Stimulated activated CD8-positive, alpha-beta memory T cell treated with anti-CD3 and anti-CD28 coated beads, Interleukin-4, amount 100 ng/mL, for 4 hours (primary cell): ENCODE measurements at places on chromosomes 5 and 9.

DNA sequence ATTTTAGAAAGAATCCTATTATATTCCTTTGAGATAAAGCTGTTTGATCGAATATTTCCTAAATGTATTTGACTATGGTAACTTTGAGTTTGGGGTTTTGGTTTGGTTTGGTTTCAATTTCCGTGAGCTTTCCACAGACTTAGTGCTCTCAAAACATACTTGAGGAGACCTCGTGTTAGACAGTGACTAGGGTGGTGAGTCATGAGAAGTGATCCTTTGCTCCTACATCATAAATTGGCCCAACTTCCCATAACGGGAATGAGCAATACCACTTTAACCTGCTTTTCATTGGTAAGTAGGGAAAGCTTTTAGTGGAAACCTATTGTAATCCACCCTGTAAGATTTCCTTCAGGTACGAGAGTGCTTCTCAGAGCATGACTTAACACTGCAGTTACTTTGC lies 3.8 kb upstream of the RASEF start:
- no peak for DNase-seq

GRCh38 chr5:22842574-22842973 lies 10.6 kb downstream of the CDH12 start:
- no peak for DNase-seq

- DNase-seq, result no peak
Measured at GRCh38 chr5:54087436-54087835, 222.9 kb downstream of the ARL15 start.

DNA sequence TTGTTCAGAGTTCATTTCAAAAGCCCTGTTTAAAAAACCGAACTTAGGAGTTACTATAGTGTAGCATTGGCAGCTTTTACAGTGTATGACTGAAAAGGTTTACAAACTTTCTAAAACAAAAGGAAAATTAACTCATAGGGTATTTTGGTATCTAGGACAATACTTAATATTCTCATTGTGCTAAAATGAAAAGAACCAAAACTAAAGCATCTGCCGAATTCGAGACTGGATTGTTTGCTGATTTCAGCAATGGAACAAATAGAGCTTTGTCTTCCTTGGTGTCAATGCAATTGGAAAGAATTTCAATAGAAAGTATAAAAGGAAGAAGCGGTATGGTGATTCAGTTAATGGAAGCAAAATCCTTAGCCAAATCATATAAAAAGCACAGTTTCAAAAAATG lies 254.1 kb downstream of the SLF1 start:
- no peak for DNase-seq

GRCh38 chr5:52895075-52895474 lies 94.1 kb upstream of the ITGA2 start:
- DNase-seq, result no peak

DNA sequence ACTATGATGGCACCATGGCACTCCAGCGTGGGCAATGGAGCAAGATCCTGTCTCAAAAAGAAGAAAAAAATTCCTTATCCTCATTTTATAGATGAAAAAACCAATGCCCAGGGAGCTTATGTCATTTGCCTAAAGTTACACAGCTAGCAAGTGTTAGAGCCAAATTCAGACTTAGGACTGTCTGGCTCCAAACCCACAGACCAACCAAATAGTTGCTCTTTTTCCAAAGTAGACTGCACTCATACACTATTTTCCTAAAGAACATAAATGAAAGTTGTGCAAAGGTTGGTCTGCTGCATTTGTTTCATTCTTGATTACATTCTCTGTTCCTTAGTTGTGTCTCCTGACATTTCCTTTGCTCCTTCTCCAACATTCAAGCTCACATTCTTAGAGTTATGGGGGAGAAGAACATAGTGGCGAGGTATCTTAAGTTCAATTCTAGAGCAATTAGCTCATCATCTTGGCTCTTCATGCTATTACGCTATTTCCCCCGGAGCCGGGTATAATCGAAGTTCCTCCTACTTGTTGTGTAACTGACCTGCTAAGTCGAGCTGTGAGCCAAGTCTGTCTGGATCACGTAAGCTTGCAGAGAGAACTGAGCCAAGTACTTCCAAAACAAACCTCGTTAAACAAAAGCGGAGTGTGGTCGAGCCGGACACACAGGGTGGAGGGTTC lies 138.3 kb downstream of the RFK start:
- no peak for DNase-seq

DNA sequence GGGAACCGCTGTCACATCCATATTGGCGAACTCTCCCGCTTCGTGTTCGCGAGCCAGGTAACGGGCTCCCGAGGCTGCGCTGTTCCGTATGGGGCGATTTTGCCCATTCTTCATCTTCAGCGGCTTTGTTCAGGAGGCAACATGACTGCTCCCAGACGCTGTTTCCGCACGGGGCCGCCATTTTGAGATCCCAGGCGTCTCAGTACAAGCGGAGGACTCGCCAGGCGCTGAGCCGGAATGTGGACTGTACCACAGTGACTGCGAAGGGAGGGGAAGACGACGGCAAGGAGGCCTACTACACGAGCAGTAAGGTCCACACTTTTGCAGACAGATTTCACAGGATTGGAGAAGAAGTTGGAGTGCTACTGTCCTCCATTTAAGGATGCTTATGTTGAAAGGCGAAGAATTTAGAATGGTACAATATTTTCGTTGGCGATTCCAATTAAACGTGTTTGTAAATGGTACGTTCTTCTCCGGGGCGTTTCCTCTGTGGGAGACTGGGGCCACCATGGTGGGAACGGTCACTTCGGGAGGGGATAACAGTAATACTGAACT lies 41.6 kb upstream of the ZNF300 start:
- no peak for DNase-seq

DNA sequence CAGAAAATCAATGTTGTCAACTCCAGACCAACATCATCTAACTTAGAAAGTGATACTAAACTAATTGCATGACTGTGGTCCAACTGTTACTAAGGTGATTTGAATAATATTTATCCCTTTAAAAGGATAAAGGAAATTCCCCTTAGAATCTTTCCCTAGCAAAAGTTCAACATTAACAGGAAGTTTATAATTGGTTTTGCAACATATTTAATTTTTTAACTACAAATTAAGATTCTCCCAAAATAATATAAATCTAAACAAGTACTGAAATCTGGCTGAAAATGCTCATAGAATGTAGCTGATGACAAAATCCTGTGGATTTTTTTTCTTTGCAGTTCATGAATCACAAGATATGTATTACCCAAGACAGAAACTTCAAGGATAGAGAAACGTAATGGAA lies 151.4 kb downstream of the LPAR1 start:
- no peak for DNase-seq

- no peak for DNase-seq
Measured at GRCh38 chr5:84378420-84378819, 6.3 kb downstream of the EDIL3 start.

GRCh38 chr5:113531481-113532159 lies 18.1 kb downstream of the YTHDC2 start:
- DNase-seq, result no peak

DNA sequence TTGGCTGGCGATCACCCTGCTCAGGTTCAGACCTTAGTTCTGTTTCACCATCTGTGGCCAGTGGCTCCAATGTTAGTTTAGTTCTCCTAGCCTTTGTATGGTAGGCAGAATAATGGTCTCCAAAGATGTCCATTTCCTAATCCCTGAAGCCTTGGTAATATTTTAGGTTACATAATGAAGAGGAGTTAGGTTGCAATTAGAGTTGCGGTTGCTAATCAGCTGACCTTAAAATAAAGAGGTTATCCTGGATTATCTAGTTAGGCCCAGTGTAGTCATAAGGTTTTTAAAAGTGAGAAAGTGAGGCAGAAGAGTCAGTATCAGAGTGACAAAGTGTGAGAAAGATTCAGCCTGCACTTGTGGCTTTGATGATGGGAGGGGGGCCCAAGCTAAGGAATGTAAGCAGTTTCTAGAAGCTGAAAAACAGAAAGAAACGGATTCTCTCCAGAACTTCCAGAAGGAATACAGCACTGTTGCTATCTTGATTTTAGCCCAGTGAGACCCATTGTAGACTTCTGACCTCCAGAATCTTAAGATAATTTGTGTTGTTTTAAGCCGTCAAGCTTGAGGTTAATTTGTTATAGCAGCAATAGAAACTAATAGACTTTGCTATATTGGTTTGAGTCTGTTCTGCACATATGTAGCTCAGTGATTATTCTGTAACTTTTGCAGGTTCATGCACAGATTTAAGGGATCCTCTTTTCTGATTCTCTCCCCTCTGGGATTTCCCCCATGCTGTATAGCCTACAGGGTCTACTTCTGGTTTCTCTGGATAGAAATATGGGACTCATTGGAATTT lies 21.6 kb downstream of the LNPEP start:
- DNase-seq, result no peak

DNA sequence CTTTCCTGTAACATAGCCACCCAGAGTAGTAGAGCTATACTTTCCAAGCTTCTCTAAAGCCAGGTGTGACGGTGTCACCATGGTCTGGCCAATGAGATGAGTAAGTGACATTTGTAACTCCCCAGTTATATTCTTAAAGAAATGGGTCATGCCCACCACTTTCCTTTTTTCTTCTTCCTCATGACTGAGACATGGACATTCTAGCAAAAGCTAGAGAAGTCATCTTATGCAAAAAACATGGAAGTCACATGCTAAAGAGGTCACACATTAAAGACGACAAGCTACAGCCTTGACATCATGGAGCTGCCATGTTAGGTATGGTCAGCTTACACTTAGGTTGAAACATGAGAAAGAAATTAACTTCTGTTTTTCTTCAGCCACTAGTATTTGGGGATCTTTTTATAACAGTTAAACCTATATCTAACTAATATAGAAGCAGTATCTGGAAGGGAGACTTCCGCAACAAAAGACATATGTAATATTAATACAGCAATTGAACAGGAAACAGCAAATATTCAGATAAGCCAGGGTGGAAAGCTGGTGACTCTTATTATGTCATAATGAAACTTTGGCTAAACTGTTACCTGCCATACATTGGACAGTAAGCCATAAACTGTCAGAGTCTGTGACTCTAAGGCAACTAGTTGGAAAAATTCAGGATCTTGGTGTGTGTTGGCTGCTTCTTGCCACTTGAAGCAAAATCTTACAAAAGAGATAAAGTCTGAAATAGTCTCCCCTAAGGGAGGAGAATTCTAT lies 54.7 kb upstream of the SNX2 start:
- no peak for DNase-seq
